ENCODE measurements at places on chromosomes 7 and 10.

DNA sequence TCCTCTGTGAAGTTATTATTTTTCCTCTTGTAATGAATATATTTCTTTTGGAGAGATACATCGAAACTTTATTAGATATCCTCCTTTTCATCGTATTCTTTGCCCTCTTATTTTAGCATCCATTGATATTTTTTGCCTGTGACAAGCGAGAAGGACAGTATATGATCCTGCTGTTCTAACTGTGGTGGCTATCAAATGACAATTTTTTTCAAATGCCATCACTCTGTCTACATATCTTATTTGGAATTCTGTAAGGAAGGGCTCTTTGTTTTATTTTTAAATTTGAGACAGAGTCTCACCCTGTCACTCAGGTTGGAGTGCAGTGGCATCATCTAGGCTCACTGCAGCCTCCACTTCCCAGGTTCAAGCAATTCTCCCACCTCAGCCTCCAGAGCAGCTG, 128.5 kb downstream of the LYZL1 start:
- DNase-seq: no peak

DNA sequence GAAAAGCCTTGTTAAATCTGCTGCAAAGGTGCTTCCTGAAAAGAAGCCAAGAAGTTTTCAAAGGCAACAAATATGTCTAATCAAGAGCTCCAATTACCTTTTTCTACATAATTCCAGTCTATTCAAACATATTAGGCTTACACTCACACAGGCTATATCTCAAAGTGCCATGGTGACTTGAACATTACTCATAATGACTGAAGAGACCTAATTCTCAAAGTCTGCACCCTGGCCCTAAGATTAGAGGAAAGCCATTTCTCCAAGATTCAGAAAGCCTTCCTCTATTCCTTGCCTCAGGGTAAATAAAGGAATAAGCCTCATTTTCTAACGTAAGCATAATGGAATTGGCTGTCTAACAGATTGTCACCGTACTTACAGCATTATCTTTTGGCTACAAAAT, 78.3 kb upstream of the THSD7A start:
- DNase-seq: no peak

- no peak for DNase-seq
Observed at GRCh38 chr7:1927937-1928644, 258.0 kb downstream of the ELFN1 start.

- no peak for DNase-seq
Observed at GRCh38 chr10:16741540-16741939, 75.7 kb downstream of the RSU1 start.

DNA sequence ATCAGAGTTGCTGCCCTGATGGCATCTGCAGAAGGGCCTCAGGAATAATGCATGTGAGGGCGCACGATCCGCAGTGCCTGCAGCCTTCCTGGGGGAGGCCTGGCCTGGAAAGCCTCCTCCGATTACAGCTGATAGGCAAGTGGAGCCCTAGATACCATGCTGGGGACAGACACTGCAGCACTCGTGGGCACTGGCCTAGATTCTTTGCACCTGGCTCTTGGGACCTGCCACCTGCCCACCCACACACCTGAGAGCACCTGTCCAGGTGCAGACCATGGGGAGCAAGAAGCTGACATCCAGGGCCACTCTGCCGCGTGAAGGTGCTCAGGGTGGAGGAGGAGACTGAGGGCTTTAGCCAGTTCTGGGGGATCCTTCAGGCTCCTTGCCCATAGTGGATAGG, 14.8 kb downstream of the YKT6 start:
- no peak for DNase-seq

- DNase-seq: no peak
Observed at GRCh38 chr10:21260066-21260465, 265.4 kb downstream of the SKIDA1 start.

DNA sequence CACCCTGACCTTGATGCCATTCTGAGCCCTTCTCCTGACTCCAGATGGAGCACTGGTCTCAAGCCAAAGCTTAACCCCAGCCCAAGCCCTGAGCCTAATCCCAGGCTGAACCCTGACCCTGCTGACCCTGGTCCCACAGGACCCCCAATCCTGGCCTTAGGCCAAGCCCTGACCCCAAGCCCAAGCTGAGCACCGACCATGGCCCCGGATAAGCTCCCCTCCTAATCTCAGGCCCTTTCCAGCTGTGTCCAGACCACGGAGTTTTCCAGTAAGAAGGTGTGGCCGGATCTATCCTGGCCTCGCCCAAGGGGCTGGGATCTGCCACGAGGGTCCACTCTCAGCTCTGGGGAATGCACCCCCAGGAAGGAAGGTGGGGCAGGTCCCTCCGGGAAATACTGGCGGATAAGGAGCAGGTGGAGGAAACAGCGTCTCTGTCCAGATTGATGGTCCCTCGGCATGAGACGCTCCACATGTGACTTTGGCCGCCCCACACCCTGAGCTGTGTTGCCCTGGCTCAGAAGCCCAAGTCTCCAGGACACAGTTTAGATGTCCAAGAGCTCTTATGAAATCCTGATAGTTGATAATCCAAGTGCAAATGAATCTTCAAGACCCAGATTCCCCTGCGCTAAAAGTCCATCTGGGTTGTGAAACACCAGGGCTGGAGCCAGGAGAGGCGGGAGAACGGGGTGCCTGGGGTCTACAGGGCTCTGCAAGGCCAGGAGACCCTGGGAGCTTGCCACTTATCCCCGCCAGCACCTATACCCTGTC, 10.4 kb downstream of the ELN start:
- no peak for DNase-seq

- no peak for DNase-seq
Observed at GRCh38 chr7:26658389-26659084, 205.9 kb downstream of the SKAP2 start.

- no peak for DNase-seq
Observed at GRCh38 chr7:111356941-111357340, 205.4 kb downstream of the IMMP2L start.

GRCh38 chr10:30062090-30062489, 2.7 kb upstream of the JCAD start:
- no peak for DNase-seq

- no peak for DNase-seq
Observed at GRCh38 chr10:11670381-11670780, 58.9 kb upstream of the USP6NL start.

DNA sequence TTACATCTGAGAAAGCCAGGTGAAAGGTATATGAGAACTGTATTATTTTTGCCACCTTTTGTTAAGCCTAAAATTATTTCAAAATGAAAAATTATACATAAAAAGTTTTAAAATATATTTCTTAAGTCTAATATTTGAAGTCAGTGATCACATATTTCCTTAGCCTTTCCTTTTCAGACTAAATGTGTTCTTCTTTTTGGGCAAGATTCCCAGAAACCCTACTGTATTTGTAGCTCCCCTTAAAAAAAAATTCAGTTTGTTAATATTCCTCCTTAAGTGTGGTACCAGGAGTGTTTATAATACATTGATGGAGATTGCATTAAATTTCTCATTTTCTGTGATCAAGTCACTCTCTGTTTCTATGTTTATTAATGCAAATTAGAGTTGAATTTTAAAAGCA, 22.8 kb downstream of the DNAJC1 start:
- DNase-seq: no peak

DNA sequence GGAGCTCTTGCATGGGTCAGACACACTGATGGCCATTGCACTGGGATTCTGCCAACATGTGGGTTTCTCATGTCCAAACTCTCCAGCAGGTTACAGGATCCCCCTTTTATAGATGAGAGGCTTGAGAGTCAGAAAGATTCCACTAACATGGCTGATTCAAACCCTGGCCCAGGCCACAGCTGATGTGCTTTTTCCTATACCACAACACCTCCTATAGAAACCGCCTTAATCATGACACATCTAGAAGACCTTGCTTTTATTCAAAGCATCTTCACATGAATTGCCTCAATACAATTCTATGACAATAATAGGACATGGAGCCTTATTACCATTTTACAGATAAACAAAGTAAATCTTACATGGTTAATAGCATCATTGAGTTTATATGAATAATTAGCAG, 188.6 kb downstream of the DPY19L1 start:
- DNase-seq: no peak

- no peak for DNase-seq
Observed at GRCh38 chr7:114988755-114989375, 67.0 kb downstream of the MDFIC start.

- no peak for DNase-seq
Observed at GRCh38 chr7:85052056-85052737, 134.7 kb downstream of the SEMA3D start.

GRCh38 chr7:135998081-135998480, 20.9 kb upstream of the MTPN start:
- no peak for DNase-seq

DNA sequence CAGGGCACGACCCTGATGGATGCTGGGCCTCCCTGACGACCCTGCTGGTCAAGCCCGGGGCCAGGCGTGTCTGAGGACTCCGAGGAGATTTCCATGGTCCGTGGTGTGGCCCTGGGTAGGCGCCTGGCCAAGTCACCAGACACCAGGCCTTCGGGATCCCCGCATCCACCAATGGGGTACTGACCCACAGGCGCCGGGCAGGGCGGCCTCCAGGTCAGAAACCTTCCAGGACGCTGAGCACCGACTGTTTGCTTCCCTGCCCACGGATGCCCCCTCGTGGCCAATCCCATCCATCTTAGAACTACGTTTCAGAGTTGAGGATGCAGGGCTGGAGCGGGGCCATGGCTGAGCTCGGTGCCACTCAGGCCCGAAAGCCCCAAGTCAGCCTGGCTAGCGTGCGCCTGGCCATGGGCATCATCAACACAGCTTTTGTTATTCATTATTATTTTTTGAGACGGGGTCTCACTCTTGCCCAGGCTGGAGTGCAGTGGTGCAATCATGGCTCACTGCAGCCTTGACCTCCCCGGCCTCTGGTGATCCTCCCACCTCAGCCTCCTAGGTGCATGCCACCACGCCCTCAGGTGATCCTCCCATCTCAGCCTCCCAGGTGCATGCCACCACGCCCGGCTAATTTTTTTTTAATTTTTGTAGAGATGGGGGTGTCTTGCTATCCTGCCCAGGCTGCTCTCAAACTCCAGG, 7.1 kb upstream of the AMZ1 start:
- DNase-seq: peak; percentile 47

- no peak for DNase-seq
Observed at GRCh38 chr7:98613601-98614425, 3.3 kb upstream of the NPTX2 start.
